ENCODE measurements at places on chromosomes 4 and X. TPM values are rescaled to one million over a fixed set of nuclear protein-coding genes. Genes with fewer than 3 reads are reported as not detected.

The CD40LG gene
- total RNA-seq, result not detected

The GLRA3 gene
- not detected for total RNA-seq

The RHOXF2B gene
- total RNA-seq, result not detected

The TMEM31 gene
- total RNA-seq, result not detected

The SPANXD gene
- total RNA-seq, result not detected

The ART3 gene
- total RNA-seq, result 57.0 TPM

The FAM9C gene
- not detected for total RNA-seq

The HMGB2 gene
- total RNA-seq, result 41.8 TPM

The SORCS2 gene
- 6.9 TPM for total RNA-seq

The PPP1R3F gene
- total RNA-seq, result 23.4 TPM

The MBNL3 gene
- 10.0 TPM for total RNA-seq

The TRIM60 gene
- total RNA-seq, result not detected

The CRMP1 gene
- total RNA-seq, result 1.9 TPM

The TEX13A gene
- not detected for total RNA-seq

The ADH1A gene
- total RNA-seq, result not detected

The BMP2K gene
- 37.6 TPM for total RNA-seq

Data from cardiac septum (tissue), 1 donor.